ELF-1 (cell line): ENCODE measurements at places on chromosomes 3 and 15.

DNA sequence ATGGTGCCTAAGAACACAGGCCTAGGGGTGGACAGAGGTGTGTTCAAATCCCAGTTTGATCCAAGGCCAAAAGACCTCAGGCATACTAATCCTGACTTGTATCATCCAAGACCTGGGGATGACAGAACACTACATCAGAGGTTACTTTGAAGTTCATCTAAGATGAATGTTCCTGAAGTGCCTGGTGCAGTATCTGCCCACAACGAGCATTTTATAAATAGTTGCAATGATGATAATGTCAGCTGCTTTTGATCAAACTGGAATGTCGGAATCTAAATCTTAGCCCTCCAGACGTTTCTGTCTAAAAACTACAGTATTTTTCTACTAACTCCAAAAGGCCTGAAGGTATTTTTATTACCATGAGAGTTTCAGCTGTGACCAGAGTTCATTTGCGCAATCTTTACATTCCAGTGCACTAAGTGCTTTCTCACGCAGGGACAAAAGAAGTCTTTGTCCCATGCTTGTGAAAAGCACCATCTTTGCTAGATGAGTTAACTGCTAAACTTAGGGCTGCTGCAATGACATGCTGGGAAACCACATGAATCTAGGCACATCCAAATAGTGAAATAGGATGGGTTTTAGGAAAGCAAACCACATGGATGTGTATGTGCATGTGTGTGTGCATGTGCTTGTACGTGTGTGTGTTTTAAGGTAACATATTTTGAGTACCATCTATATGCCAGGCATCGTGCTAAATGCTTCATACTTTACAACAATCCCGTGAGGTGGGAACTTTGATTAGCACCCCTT, 18.1 kb downstream of the ANXA2 start:
- peak; percentile 56 for DNase-seq

DNA sequence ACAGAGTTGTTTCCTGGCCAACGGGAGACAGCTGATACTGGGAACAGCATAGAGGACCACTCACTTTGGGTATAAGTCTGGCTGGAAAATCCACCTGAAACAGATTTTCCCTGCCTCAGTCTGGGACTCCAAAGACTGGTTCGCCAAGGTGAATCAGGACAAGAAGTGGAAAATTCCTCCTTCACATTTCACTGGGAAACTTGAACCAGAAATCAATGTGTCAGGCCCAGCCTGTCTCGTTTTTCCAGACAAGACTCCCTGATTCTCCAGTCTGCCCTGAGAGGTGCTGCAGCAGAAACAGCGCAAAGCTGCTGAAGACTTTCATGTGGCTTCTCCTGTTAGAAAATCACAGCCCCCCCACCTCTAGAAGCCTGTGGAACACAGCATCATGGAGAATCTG, 269.8 kb downstream of the OPA1 start:
- DNase-seq, result no peak

DNA sequence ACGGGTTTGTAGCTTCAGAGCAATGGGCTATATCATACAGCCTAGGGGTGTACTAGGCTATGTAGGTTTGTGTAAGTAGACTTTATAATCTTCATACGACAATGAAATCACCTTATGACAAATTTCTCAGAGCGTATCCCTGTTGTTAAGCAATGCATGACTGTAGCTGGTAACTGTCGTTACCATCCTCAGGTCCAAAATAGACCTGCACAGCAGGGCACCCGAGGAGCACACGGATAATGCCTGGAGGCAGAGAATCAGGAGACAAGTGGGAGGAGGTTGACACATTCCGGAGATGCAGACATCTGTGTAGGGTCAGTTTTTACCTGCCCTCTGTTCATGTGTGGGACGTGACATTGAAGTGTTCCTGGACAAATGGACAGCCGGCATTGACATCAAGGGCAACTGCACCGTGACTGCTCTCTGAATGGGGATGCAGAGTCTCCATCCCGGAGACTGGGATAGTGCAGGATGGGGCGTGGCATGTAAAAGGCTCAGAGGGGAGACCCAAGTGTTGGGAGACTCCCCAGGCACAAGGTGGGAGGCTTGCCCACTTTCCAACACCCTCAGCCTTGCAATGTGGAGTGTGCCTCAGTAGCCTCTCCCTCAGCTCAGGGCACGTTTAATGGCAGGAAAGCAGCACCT, 45.9 kb upstream of the PGPEP1L start:
- DNase-seq, result peak; percentile 36

DNA sequence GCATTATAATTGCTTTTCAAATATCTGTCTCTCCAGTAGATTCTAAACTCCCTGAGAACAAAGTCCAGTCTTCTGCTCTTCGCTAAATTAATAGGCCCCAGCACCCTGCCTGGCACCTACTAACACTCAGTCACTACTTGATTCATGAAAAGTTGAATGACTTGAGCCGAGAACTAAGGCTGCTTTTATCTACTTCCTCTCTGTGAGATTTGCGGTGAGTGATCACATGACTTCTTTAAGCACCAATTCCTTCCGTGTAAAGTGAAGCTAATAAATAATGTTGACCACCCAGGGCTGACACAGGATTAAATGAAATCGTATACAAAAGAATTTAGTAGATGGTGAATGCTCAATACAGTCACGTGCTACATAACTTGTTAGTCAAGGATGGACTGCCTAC, 44.6 kb upstream of the PGPEP1L start:
- no peak for DNase-seq

- DNase-seq, result no peak
Measured at GRCh38 chr15:90680371-90680935, 36.7 kb upstream of the BLM start.

DNA sequence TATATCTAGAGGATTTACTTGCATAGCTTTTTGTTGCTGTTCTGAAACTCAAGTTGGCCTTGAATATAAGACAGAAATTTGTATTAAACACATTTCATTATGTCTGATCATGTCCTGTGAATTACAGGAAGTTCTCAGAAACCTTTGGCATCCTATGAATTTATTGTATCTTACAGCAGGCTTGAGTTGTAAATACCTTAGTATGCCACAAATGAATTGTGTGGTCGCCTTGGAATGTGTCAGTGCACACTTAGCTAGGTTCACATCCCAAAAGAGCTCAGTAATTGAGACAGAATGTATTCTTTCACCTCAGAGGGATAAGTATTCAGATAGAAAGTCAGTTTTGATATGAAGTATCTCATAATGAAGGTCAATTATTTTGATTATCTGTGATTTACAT, 83.4 kb downstream of the NEK11 start:
- DNase-seq, result no peak

- DNase-seq, result no peak
Measured at GRCh38 chr3:134105876-134106556, 76.3 kb upstream of the SLCO2A1 start.

GRCh38 chr3:117920253-117920898, 1114.3 kb downstream of the IGSF11 start:
- DNase-seq, result no peak

- DNase-seq, result no peak
Measured at GRCh38 chr15:45326741-45327140, 51.6 kb downstream of the GATM start.

GRCh38 chr3:4720316-4721075, 227.3 kb downstream of the ITPR1 start:
- DNase-seq, result peak; percentile 78

- no peak for DNase-seq
Measured at GRCh38 chr3:127796045-127796830, 26.1 kb downstream of the MGLL start.

GRCh38 chr3:72244396-72244795, 459.4 kb upstream of the PROK2 start:
- no peak for DNase-seq

DNA sequence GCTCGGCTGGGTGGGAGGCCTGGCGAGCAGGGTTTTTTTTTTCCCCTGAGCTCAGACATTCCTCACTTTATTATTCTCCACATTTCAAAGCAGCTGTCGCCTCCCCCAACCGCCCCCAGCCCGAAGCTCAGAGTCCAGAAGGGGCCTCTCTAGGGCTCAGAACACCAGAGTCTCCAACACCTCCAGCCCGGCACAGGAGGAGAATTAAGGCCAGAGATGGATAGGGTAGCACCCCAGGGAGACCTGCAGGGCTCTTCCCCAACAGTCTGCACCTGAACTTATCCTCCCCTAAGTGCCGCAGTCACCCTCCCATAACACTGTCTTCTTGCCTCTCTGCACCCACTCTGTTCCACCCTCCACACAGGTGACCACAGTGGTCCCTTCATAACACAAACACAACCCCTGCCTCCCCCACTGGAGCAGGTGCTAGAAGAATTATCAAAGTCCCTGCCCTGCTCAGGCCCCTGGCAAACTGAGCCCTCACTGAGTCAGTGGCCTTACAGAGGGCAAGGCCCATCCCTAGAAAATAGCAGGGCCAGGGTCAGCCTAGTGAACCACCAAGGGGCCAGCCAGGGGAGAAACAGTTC, 14.1 kb downstream of the MYL3 start:
- no peak for DNase-seq

GRCh38 chr3:13517253-13517977, 31.5 kb upstream of the FBLN2 start:
- no peak for DNase-seq

DNA sequence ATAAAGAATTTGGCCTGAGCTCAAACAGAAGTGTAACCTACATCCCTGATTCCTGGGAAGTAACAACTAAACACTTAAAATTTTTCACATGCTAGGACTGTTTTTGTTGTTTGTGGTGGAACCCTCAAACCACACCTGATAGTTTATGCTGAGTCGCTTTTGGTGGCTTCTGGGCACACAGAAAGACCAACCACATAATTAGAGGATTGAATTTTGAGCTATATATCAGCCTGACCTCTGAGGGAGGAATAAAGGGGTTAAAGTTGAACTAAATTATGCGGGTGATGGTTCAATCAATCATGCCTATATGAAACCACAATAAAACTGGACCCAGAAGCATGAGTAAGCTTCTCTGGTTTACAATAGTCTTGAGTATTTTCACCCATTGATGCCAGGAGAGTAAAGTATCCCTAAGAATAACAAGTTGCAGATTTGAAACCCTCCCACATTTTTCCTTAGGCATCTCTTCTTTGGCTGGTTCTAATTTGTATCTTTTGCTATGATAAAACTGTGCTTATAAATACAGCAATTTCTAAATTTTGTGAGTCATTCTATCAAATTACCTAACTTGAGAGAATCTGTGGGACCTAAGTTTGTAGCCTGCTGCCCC, 1304.5 kb upstream of the GBE1 start:
- DNase-seq, result no peak

GRCh38 chr3:155895379-155895900, 25.0 kb downstream of the GMPS start:
- no peak for DNase-seq

GRCh38 chr3:177758126-177758525, 560.8 kb upstream of the TBL1XR1 start:
- no peak for DNase-seq

- DNase-seq, result no peak
Measured at GRCh38 chr3:41464858-41465257, 265.6 kb downstream of the CTNNB1 start.

DNA sequence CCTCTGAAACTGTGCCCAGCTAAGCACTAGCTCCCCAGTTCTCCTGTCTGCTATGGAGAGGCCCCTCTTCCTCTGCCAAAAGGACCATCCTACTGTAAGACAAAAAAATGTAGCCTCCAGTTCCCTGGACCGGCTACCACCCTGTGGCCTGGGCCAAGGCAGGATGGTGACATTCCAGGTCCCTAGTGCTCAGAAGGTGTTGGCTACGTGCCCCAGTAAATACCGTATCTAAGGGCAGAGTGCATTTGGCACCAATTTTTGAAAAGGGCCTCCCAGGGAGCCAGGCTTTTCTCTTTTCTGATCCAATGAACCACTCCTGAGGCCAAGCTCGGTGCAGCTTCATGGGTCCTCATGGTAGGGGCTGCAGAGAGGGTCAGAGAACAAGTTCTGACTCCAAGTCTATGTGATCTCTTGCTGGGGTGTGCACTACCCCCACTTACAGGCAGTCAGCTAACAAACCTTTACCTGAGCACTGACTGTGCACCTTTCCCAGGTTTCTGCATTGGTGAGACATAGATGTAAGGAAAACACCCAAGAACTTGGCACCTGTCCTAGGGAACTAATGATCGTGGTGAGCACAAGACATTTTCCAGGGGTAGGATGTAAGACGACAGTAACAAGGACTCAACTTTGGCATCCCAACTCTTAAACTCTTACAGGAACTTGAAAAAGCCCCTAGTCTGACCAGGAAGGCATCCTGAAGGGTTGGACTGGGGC, 32.6 kb downstream of the TLE3 start:
- no peak for DNase-seq

- no peak for DNase-seq
Measured at GRCh38 chr15:33395321-33395720, 84.6 kb downstream of the RYR3 start.

DNA sequence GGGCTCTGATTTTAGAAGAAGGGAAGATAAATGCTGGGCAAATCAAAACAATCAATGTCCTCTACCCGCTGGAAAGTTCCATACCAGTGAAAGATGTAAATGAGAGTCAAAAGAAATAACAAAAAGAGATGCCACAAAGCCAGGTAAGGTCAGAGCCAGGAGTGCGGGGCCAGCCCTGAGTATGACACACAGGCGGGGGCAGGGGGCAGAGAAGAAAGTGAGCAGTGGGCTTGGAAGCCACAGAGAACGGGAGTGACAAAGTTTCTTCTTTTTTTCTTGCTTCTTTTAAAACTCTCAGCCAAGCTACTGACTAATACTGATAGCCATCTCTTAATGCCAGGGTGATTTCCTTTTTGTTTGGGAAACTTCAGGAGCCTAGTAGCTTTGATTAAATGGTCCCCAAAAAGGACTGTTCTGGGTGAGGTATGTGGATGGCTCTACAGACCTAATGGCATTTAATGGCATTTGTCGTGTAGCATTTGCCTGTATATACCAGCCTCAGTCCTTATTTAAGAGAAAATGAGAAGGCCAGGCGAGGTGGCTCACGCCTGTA, 23.1 kb upstream of the TSEN2 start:
- no peak for DNase-seq

- DNase-seq, result no peak
Measured at GRCh38 chr3:150256318-150256717, 151.8 kb upstream of the TSC22D2 start.

DNA sequence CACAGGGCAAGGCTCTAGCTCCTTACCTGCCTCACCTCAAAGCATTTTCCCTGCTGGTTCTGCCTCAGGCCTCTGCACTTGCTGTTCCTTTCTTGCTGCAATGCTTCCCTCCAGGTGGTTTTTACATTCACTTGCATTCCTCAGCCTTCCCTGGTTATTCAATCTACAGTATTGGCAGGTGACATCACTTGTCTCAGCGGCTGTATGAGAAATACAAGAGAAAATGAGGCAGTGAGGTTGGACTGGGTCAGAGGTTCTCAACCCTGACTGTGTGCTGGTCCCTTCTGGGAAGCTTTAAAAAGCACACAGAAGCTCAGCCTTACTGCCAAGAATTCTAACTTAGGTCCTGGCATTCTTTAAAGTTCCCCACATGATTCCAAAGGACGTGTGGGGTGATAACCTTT, 26.7 kb downstream of the SIAH2 start:
- peak; percentile 87 for DNase-seq

GRCh38 chr3:145182196-145182911, 978.6 kb downstream of the PLOD2 start:
- no peak for DNase-seq
